ENCODE measurements at places on chromosomes 11 and 22. TPM values are rescaled to one million over a fixed set of nuclear protein-coding genes. Genes with fewer than 3 reads are reported as not detected.

Gene THAP12
- 41.2 TPM for total RNA-seq

Gene RAB30
- total RNA-seq = 2.3 TPM

Gene PLEKHB1
- total RNA-seq = 5.8 TPM

Gene AAMDC
- 13.8 TPM for total RNA-seq

Gene CCDC81
- total RNA-seq = 0.40 TPM

Gene LRRC55
- total RNA-seq = not detected

Gene CDON
- total RNA-seq = 14.0 TPM

Gene HBE1
- 40.6 TPM for total RNA-seq

Gene ZP1
- 1.3 TPM for total RNA-seq

Gene POU2AF3
- total RNA-seq = not detected

Gene SYT12
- total RNA-seq = 0.19 TPM

Gene MS4A4A
- not detected for total RNA-seq

Gene OR8A1
- total RNA-seq = 0.61 TPM

Gene TMEM25
- 4.7 TPM for total RNA-seq

Gene SLC43A3
- total RNA-seq = 110 TPM

Gene ZMAT5
- total RNA-seq = 16.3 TPM

Gene APLNR
- not detected for total RNA-seq

Gene ASPHD2
- 1.4 TPM for total RNA-seq

Gene ARRB1
- total RNA-seq = 4.1 TPM

Gene ISX
- not detected for total RNA-seq

Gene MAPK8IP2
- total RNA-seq = 0.04 TPM

Gene DDI1
- total RNA-seq = not detected

Gene DLG2
- 1.1 TPM for total RNA-seq

Gene PRODH
- total RNA-seq = 0.58 TPM

Gene MRTFA
- 22.6 TPM for total RNA-seq

Gene BRSK2
- total RNA-seq = 0.48 TPM

Gene CALCB
- not detected for total RNA-seq

Gene MGAT3
- 0.29 TPM for total RNA-seq

Gene KRTAP5-1
- not detected for total RNA-seq

Gene C11orf86
- not detected for total RNA-seq

Gene OSBP
- 22.4 TPM for total RNA-seq

Gene PANX3
- total RNA-seq = not detected

Data from A375 (cell line).